NCI-H1930 (cell line): ENCODE measurements at places on chromosomes 5 and 9.

- no peak for DNase-seq
These were observed 15.2 kb downstream of the NACC2 start for GRCh38 chr9:136079916-136080246.

GRCh38 chr9:73039271-73040263, 86.7 kb upstream of the ALDH1A1 start:
- DNase-seq, result no peak

GRCh38 chr5:35898952-35899660, 39.3 kb downstream of the CAPSL start:
- no peak for DNase-seq

- DNase-seq, result no peak
These were observed 42.1 kb upstream of the GNAQ start for GRCh38 chr9:78073722-78074121.

DNA sequence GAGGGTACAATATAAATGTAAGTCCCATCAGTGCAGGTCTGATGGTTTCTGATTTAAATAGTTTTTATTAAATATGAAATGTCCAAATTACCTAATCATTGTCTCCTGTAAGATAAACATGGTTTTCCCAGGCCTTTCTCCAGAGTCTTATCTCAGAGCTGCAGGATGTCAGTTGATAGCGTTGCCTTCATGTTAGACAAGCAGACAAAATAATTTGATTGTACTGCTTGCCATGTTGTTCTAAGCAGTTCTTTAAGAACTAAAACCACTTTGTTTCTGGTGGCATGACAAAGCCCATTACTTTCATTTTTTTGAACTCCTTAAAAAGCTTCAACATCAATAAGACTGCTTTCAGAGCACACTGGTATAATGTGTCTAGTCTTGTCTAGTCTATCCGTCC, 1073.5 kb downstream of the MAT2B start:
- no peak for DNase-seq

- DNase-seq, result no peak
These were observed 208.1 kb downstream of the DMAC1 start for GRCh38 chr9:7591501-7591900.

DNA sequence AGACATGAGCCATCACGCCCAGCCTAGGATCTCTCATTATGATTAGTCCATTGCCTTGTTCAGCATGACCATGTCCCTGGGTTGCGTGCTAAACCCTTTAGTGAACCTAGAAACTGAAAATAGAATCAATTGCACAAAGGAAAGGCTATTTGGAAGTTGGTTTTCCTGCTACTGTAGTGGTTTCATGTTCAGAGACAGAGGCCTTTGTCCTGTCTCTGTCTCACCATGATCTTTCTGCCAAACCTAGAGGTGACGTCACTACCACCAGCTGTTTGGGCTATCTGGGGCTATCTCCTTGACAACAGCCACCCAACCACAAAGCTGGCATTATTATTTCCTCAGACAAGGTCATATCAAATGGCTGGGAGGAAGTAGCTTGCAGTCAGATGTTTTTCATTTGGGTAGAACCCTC, 4.0 kb upstream of the CDK5RAP2 start:
- DNase-seq, result no peak

DNA sequence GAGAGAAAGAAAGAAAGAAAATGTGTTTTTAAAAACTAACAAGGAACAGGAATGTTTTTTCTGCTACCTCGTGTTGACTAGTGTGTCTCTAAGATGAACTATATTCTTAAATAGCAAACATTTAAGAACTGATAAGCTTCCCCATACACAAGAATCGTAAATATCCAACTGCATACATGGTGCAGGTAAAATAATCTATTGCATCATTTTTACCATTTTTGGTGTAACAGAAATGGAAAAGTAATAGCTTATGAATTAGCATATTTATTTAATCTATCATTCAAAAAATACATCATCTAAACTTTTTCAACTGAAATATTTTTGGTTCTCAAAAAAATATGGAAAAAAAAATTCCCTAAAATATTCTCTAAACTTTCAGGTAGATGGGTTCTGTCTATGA, 59.7 kb upstream of the RAD23B start:
- no peak for DNase-seq

- DNase-seq, result no peak
These were observed 11.8 kb downstream of the NR5A1 start for GRCh38 chr9:124495126-124496074.

GRCh38 chr5:104305602-104306001, 743.0 kb upstream of the NUDT12 start:
- DNase-seq, result no peak

DNA sequence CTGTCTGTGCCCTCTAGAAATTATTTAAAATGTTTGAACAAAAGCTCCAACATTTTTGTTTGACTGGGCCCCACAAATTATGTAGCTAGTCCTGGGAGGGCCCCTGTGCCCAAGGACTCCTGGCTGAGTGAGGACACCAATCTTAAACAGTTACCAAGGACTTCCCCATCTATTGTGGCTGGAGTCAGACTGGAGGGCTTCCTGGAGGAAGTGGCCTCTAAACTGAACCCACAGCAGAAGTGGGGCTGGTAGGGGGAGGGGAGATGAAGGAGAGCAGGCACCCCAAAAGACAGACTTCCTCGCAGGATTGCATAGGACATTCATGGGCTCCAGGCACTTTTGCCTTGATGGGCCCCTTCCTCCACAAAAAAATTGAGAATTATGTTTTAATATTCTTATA, 8.1 kb downstream of the ADAMTS13 start:
- DNase-seq, result no peak

- no peak for DNase-seq
These were observed 701.7 kb downstream of the SEMA5A start for GRCh38 chr5:8844206-8844605.

DNA sequence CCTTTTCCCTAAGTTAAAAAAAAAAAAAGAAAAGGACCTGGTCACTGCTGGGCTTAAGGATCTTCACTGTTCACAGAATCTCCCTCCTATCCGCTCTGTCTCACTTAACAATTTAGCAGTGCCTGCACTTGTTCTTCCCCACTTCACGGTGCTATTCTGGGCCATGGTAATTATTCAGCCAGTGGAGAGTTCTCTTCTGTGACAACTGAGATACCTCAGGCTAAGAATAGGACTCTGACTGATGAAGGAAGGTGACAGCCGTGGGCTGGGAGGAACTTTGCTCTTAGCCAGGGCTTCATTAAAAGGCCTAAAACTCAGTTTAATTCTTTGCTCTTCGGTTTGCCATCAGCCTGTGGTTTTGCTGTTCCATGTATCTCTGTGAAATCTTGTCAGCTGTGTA, 51.9 kb upstream of the ENTREP1 start:
- DNase-seq, result no peak

DNA sequence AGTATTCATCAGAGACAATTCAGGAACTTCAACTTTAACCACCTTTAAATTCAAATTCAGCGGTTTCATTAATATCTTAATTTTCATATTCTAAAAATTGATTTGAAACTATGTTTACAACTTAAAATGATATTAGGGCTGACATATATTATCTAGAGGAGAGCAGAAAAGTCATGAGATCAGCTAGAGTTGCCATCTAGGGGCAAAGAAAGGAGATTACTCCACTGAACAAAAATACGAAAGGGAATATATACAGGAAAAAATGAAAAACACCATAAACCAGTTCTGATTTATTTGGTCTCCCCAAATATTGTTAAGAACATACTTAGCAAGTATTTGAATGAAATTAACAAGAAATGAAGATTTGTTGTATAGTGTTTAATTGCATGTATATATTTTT, 946.3 kb downstream of the DTWD2 start:
- no peak for DNase-seq

- DNase-seq, result no peak
These were observed 437.9 kb downstream of the PIK3R1 start for GRCh38 chr5:68653471-68653870.

DNA sequence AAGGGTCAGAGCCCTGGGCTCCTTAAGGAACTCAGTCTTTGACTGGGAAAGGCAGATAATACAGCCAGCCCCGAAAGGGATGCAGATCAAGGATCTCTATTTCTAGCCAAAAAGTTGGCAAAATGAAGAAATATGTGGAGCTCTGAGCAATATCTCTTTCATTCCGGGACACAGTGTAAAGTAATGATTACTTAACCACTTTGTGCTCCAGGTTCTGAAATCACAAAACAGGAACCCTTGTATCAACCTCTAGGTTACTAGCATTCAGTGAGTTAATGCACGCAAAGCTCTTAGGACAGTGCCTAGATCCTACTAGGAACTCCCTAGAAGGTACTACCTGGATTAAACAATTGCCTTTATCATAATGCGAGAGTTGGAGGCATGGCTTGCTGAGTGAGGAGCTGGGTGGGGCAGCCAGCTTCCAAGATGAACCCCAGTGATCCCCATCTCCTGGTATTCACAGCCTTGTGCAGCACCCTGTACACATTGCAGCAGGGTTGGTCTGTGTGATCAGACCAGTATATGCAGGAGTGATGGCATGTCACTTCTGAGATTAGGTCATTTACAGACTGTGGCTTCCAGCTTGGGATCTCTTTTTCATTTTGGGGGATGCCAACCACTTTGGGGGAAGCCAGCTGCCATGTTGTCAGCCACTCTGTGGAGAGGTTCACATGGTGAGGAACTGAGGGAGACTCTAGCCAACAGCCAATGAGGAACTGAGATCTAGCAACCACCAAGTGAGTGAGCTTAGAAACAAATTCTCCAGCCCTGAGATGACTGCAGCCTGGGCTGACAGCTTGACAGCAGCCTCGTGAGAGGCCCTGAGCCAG, 103.1 kb upstream of the SLC44A1 start:
- no peak for DNase-seq

- no peak for DNase-seq
These were observed 21.5 kb downstream of the HRH2 start for GRCh38 chr5:175679411-175679810.

DNA sequence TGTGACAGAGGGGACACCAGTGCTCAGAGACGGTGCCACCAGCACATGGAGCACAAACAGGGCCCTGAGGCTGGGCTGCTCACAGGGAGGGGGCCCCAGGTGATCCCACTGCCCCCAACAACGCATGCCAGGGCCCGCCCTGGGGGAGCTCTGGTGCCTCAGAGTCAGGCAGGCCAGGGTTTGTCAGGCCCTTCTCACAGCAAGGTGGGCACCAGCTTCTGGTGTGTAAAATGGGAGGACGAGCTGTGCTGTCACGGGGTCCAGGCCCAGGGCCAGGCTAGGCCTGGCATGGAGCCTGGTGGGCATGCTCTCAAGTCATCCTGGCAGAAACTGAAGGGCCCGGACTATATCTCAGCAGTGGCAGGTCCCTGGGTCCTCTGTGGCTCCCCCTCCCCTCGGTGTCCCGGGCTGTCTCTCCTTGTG, 34.5 kb downstream of the PRRT1B start:
- no peak for DNase-seq

GRCh38 chr9:92538541-92538940, 2.8 kb upstream of the ECM2 start:
- no peak for DNase-seq

GRCh38 chr5:146781157-146781556, 97.4 kb downstream of the PPP2R2B start:
- DNase-seq, result no peak

DNA sequence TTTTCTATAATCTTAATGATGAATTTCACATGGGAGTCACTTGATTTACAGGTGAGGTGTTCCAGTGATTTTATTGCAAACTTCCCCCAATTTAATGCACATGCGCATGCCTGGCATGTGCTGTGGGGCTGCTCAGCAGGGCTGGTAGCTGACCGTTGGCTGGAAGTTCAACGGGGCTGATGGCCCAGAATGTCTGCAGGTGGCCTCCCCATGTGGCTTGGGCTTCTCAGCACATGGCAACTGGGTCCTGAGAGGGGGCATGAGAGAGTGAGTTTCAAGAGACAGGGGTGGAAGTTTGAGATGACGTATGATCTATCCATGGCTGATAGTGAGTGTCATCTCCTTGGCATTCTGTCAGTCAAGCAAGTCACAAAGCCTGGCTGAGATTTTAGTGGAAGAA, 259.8 kb downstream of the ZSWIM6 start:
- no peak for DNase-seq

- no peak for DNase-seq
These were observed 186.3 kb downstream of the MARCHF11 start for GRCh38 chr5:15993334-15993733.

DNA sequence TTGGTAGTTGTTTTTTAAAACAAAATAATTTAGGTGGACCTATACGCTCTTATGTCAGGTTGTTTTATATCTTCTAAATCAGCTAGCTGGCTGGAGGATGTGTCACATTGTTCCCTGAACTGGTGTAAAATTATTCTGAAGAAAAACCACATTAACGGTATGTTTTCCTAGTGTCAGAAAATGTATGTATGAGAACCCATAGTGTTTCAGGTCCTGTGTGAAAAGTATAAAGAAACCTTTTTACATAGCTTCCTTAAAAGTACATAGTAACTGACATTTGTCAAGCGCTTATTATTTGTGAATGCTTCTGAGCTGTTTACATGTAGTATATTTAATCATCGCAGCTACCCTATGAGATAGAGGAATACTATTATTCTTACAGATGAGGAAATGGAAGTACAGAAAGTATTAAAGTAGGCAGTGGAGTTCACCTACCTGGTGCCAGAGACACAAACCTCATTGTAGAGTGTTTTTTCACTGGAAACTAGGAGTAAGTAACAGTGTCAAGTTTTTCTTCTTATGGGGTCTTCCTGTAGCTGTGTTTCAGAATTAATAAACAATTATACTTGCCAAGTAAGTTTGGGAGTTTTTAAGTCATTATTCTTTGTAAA, 10.4 kb upstream of the FAM120AOS start:
- DNase-seq, result no peak
